ENCODE measurements at places on chromosomes 1 and 21.

- DNase-seq = no peak
These were observed 38.4 kb downstream of the CLSTN1 start for GRCh38 chr1:9785406-9785805.

DNA sequence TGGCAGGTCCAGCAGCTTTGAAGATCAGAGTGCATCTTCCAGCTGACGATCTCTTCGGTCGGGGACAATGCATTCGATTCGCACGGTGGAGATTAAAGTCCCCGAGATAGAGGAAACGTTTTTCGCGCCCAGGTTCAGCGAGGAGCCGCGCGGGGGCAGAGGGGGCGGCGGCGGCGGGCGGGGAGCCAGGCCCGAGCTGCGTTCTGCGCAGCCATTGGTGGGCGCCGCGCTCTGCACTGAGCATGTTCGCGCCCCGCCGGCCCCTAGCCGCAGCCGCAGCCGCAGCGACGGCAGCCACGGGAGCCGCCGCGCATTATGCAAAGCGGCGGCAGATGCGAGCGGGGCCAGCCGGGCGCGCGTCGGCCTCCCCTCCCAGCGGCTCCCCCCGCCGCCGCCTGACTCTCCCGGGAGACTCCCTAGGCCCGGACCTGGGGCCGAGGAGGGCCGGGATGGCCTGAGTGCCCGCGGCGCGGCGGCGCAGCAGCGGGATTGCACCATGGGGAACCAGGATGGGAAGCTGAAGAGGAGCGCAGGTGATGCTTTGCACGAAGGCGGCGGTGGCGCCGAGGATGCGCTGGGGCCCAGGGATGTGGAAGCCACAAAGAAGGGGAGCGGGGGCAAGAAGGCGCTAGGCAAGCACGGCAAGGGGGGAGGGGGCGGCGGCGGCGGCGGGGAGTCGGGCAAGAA lies at the start of gene FMN2:
FMN2 (plus strand) TSS at position 270 of the 687 bp plus-strand sequence; CDS start at position 497, 227 bp downstream.
- no peak for DNase-seq

GRCh38 chr1:37537378-37537777 lies 16.7 kb downstream of the SNIP1 start:
- DNase-seq = no peak

DNA sequence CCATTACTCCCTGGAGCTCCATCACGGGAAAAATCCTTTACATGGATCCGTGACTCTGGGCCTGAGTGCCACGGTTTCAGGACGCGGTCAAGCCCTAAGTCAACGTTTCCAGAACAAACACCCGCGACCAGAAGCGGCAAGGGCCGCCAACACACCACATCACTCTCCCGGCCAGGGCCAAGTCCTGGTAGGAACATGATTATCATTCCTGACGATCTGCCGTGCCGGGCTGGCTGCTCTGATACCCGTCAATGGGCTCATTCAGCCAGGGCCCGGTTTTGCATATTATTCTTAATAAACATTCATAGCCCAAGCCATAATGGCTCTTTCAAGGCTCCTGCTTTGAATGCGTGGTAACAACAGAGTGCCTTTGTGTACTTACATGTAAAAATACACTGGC lies 44.6 kb upstream of the SIM2 start:
- DNase-seq = no peak

- no peak for DNase-seq
These were observed 268.9 kb downstream of the MRPL39 start for GRCh38 chr21:25338415-25338814.

- DNase-seq = no peak
These were observed 17.7 kb downstream of the TEX38 start for GRCh38 chr1:46689356-46689755.

DNA sequence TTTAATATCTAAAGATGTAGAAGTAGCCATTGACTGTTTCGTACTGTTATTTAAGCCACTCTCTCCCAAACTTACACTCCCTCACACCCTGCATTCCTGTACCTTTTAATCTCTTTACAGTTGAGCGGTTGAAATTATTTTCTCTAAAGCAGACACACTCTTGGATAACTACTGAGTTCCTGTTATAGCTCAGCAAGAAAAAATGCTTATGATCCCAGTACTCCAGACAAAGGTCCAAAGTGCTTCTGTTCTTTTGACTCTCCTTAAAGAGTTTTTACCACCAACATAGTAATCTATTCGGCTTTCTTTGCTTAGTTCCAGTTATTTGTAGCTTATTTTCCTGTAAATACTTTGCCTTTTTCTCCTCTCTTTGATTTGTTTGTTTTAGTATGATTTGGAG lies 100.1 kb downstream of the ATF6 start:
- no peak for DNase-seq

GRCh38 chr1:212515329-212515760 lies 82.6 kb downstream of the NENF start:
- no peak for DNase-seq

GRCh38 chr21:20016435-20017005 lies 981.7 kb upstream of the NCAM2 start:
- no peak for DNase-seq

DNA sequence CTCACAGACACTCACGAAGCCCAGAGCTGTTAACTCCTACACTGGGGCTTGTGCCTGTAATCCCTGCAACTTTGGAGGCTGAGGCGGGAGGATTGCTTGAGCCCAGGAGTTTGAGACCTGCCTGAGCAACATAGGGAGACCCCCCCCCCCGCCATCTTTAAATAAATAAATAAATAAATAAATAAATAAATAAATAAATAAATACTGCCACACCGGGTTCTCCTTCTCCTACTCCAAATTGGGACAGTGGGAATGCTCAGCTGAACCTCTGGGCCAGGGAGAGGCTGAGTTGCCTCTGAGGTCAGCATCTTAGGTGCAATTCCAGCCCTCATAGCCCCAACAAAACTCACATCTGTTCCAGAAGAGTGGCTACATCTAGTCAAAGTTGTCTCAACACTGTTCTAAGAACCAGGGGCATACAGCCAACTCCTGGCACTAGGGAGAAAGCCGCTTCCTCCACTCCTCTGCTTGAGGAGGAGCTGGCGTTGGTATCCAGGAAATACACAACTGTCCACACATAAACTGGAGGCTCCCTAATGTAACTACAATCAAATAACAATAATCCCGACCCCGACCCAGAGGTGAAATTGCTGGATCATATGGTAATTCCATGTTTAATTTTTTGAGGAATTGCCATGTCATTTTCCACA lies 27.0 kb downstream of the C1orf216 start:
- DNase-seq = no peak

- no peak for DNase-seq
These were observed 581 bp downstream of the SSU72 start for GRCh38 chr1:1573843-1574720.

- no peak for DNase-seq
These were observed 75.0 kb downstream of the PTPN14 start for GRCh38 chr1:214476229-214476985.

- DNase-seq = no peak
These were observed 306.0 kb downstream of the ASTN1 start for GRCh38 chr1:176858433-176858916.

- DNase-seq = no peak
These were observed 211.8 kb upstream of the PKN2 start for GRCh38 chr1:88472298-88472697.

DNA sequence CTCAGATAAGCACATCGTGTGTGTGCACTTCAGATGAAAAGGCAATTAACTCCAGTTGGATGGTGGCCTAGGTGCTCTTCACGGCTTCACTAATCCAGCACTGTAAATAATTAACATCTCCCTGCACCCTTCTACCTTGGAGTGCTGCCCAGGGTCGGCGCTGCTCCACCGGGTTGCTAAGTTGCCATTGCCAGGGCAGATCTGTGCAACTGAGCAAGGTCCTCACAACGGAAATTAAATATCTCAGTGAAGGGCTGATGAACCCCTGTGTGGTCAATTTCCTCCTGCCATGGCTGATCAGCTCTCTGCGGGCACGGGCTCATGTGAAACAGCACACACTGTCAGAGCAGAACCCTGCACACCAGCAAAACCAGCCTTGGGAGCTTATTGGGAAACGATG lies 63.2 kb downstream of the SYDE2 start:
- DNase-seq = no peak

GRCh38 chr1:245987997-245988392 lies 519.1 kb downstream of the SMYD3 start:
- DNase-seq = no peak

GRCh38 chr1:209526137-209526536 lies 57.4 kb upstream of the CAMK1G start:
- no peak for DNase-seq

DNA sequence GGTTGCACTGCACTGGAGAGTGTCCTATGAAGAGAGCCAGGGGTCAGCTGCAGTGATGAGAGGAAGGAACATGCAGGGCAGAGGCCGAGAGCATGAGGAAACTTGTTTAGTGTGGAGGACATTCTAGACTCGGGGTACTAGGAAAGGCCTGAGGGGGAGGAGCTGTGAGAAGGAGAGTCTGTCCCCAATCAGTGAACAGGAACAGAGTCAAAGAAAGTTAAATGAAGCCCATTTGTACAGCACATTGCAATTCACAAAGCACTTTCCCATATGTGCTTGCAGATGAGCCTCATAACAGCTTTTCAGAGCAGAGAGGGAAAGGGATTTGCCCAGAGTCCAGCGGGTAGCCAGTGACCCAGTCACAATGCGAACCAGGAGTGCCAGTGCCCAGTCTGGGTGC lies 83.4 kb downstream of the NAV1 start:
- DNase-seq = no peak

- no peak for DNase-seq
These were observed 6.2 kb upstream of the ANKRD35 start for GRCh38 chr1:145891587-145892485.

DNA sequence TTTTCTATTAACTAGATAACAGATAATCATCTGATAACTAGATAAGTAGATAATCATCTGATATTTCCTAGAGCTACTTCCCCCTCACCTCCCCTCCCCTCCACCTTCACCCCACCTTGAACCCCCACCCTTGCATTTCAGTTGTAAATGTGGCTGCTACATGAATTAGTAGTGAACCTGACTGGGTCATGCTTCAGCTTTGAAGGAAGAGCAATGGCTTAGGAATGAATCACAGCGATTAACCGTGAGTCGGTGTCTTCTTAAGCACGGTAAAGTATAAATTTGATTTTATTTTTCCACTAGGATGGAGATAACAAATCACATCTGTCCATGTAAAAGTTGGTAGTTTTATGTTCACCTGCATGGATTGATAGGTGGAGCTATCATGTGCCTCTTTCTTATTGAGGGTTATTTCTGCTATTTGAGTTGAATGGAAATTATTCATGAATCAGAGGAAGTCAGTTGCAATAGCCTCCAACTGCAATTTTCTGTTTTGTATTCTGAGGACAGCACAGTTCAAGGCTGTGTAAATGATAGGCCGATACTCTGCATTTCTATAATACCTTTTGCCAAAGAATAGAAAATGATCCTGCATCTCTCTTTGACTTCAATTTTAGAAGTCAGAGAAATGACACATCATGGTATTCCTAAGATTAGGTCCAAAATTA lies 235.0 kb downstream of the PTGER3 start:
- DNase-seq = no peak

DNA sequence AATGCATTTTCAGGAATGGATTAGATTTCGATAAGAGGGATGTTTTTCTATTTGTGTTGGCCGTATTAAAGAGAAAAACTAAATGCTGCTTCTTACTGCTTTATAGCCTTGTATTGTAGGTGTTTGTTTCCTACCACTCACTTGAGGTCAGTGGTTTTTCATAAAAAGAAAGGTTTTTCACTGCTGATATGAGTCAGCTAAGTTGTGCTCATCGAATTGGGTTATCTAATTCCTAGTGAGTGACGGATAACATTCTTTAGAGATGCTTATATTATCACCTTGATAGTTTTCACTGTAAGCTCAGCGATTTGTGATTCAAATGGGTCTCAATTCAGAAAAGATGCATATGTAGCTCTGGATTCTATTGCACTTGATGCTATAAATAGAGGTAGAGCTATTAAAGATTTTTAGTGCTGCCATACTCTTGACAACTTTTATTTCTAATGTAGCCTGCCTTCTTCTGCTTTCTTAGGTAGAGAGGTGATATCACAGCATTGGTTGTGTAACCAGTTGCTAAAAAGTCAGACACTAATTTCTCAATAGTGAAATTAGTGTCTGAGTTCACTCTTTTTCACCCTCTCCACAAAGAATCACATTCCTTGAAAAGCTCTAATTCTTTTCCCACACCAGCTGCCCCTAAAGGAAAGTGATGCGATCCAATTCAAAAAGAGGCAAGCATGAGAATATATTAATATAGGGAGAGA lies 180.0 kb downstream of the RASAL2 start:
- DNase-seq = no peak

GRCh38 chr1:32870615-32871363 lies at the start of gene FNDC5:
Gene FNDC5 (minus strand): TSS chr1:32870912.
- DNase-seq = no peak

GRCh38 chr1:106319612-106320011 lies 736.9 kb upstream of the PRMT6 start:
- DNase-seq = no peak

DNA sequence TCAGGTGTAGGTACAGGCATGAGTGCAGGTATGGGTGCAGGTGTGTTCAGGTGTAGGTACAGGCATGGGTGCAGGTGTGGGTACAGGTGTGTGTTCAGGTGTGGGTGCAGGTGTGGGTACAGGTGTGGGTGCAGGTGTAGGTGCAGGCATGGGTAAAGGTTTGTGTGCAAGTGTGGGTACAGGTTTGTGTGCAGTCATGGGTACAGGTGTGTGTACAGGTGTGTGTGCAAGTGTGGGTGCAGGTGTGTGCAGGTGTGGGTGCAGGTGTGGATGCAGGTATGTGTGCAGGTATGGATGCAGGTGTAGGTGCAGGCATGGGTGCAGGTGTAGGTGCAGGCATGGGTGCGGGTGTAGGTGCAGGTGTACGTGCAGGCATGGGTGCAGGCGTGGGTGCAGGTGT lies 79.4 kb upstream of the ACTL8 start:
- DNase-seq = no peak

- DNase-seq = no peak
These were observed 2.6 kb upstream of the TOR3A start for GRCh38 chr1:179079113-179079761.

DNA sequence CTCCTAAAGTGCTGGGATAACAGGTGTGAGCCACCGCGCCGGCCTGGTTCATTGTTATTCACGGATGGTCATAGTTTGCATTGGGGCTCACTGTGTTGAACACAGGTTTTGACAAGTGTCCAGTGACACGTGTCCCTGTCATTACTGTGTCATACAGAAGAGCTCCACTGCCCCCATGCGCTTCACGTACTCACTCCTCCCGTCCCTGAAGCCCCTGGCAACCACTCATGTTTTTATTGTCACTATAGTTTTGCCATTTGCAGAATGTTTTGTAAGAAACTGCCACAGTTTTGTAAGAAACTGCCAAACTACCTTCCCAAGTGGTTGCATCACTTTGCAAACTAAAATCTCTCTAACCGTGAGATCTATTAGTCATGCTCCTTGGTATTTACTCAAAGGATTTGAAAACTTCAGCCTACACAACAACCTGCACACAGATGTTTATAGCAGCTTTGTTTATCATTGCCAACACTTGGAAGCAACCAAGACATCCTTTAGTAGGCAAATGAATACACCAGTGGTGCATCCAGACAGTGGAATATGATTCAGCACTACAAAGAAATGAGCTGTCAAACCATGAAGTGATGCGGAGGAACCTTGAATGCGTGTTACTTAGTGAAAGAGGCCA lies 163.2 kb upstream of the COL6A1 start:
- DNase-seq = no peak

DNA sequence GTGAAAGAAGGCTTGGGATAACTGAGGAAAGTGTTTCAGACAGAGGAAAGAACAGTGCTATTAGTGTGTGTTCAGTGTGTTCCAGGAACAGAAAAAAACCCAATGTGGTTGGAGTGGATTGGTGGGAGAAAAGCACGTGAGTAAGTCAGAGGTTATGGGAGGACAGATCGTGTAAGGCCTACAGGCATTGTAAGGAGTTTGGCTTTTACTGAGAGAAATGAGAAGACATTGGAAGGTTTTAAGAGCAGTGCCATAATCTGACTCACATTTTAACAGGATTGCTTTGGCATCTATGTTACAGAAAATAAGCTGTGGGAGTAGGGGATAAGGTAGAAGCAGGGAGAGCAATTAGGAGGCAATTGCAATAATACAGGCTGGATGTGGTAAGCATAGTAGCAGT lies 4.8 kb downstream of the ARPC5 start:
- no peak for DNase-seq

All from cortex of kidney (tissue), 1 donor.